ENCODE measurements at places on chromosomes 11 and 22. TPM values are rescaled to one million over a fixed set of nuclear protein-coding genes. Genes with fewer than 3 reads are reported as not detected.

The BACE1 gene
- 6.6 TPM for total RNA-seq

The OR2AT4 gene
- not detected for total RNA-seq

The RAB39A gene
- total RNA-seq: not detected

The POU2AF1 gene
- total RNA-seq: not detected

DNA sequence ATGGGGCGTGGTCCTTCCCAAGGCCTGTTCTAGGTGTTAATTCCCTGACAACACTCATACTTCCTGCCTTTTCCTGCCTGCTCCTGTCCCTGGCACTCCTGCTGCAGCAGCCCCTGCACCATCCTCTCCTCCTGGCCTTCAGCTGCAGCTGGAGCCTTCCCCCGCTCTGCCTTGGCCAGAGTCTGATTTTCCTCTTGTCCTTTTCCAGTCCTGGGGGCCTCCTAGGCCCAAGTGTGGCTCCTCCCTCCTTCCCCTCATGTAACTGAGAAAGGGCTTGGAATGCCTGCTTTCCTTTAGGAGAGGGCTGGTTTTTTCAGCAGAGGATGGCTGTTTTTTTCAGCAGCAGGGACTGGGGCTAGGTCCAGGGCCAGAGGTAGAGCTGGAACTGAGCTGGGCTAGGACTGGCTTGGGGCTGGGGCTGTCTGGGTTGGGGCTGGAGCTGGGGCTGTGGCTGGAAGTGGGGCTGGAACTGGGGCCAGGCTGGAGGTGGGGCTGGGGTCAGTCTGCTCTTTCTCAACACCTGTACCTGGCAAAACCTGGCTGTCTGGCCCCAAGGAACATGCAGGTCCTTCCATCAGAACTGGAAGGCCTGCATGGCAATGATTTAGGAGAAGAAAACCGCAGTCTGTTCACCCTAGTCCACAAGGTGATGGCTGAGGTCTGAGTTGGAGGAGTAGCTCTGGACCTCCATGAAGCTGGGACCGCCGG is 23.6 kb downstream of the ZC3H7B start:
- no peak for DNase-seq

GRCh38 chr22:18970176-18970947 is 34.3 kb upstream of the PRODH start:
- DNase-seq: no peak

DNA sequence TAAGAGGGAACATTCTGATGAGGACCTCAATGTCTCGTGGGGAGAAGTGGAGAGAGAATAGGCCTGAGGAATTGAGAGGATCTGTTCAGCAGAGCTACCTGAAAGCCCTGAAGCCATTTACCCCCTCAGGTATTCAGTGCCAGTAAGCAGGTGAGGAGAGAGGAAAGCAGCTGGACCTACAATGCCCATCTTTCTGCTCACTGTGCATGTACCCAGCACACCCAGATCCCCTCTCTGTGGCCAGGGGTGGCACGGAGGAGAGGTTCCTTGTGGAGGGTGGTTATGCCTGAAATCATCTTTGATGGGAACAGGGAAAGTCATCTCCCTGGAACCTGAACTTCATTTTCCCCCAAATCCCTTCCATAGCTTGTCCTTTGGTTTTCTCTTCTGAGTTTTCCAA is 277.8 kb upstream of the B3GAT1 start:
- no peak for DNase-seq

GRCh38 chr11:67179892-67180490 is 60.9 kb downstream of the KDM2A start:
- no peak for DNase-seq

GRCh38 chr11:125594958-125595357 is 2.3 kb downstream of the STT3A start:
- DNase-seq: no peak

GRCh38 chr11:119684361-119685110 is 44.5 kb downstream of the NECTIN1 start:
- no peak for DNase-seq

DNA sequence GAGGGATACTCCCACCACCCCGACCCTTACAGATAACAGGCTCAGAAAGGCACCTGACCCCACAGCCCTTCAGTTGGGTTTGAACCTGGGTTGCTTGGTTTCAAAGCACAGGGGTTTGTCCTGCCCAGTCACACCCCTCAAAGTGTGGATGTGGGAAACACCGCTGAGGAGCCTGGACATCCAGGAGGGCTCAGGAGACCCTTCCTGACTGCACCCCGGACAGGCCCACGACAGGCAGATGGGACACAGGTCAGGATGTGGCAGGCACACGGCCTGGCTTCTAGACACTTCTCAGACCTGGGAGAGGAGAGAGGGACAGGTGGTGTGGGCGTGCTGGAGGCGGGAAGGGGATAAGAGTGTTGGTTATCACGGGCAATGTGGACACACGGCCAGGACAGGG is 932.3 kb downstream of the BRD1 start:
- no peak for DNase-seq

DNA sequence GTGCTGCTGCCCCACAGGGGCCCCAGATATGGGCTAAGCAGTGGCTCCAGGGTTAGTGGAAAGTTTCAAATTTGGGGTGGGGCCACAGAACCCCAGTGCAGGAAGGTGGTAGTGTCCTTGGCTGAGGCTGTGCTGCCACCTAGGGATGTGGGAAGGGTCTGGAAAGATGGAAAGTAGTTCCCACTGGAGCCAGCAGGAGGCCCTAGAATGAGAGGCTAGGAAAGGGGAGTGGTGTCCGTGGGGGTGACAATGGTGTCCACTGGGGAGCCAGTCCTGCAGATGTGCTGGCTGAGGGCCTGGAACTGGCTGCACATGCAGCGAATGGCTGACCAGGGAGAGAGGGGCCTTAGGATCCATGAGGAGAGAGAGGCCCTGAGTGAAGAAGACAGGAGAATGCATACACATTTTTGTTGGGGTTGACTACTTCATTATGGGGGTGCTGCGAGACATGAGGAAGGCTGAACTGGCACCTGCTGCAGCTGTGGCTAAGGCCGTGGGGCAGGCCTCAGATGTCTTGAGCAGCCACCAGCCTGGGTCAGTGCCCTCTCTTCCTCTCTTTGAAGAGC is 21.1 kb downstream of the RFPL3 start:
- DNase-seq: peak; percentile 45
